GM10248 (cell line): ENCODE measurements at places on chromosomes 5 and 9.

DNA sequence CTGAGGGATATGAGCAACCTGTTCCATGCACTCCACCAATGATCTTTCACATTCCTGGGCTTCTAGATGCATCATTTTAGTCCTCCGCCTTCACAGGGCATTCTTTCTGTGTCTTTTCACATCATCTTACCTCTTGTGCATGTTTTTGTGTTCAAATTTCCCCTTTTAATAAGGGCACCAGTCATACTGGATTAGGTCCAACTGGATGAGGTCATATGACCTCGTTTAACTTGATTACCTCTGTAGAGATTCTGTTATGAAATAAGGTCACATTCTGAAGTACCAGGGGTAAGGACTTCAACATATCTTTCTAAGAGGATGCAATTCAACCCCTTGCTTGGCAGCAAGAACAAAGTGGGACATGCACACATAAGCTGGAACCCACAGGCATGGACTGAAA lies 335.3 kb upstream of the TLE4 start:
- no peak for DNase-seq

DNA sequence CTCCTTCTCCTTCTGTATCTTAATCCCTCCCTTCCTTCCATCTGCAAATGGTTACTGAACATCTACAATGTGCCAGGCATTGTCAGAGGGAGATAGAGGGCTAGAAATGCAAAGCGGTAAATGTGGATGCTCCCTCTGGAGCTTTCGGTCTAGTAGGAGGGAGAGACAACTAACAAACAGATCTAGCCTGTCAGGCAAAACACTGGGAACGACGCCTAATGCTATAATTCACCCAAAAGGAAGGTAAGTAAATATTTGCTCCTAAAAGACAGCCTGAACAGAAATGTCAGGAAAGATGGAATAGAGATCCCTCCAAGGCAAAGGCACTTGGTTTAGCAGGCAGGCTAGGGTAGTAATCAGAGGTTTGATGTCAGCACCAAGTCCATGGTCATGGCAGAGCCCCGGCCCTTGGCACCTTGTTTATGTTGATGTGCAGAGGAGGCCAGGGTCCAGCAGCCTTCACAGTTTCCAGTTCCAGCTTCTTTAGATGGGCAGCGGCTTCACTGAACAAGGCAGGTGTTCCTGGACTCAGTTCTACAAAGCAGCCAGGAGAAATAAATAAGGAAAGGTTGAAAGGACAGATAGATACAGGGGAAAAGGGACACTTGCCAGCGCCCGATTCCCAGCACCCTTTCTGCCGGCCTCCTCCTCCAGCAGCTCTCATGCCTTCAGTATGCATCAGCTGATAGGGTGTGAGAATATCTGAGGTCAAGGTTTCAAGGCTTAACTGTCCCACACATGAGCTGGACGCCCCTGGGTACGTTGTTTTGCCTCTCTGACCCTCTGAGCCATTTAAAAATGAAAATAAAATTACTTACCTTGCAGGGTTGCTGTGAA lies 46.5 kb upstream of the FRRS1L start:
- no peak for DNase-seq

- DNase-seq: no peak
Observed at GRCh38 chr9:133735415-133735775, 2.8 kb downstream of the SARDH start.

DNA sequence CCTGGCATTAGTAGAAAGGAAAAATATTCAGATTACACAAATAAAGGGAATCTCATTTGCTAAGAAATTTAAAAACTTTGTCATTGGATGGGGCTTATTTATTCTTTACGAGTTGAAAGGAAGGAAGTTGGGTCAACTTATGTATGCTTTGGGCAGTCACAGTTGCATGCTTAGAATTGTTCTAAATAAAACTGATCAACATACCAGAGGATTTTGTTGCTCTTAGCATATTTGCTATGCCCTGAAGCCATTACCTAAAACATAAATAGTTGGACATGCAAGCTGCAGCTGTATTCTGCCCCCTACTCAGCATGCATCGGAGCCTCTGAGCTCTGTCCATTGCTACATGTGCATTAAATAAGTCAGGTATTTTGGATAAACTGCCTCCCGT lies 172.7 kb upstream of the MEF2C start:
- no peak for DNase-seq

DNA sequence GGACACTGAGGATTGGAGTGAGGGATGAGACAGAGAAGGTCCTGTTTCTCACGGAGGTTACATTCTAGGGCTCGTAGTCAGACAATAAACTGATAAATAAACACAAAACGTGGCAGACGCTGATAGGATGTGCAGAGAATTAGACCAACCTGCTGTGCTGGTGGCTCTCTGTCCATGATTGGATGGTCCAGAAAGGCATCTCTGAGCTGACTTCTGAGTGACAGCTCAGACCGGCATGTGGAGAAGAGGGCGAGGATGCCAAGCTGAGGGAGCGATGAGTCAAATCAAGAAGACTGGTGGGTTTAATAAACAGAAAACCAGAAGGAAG lies 132.3 kb upstream of the TAF11L2 start:
- no peak for DNase-seq

DNA sequence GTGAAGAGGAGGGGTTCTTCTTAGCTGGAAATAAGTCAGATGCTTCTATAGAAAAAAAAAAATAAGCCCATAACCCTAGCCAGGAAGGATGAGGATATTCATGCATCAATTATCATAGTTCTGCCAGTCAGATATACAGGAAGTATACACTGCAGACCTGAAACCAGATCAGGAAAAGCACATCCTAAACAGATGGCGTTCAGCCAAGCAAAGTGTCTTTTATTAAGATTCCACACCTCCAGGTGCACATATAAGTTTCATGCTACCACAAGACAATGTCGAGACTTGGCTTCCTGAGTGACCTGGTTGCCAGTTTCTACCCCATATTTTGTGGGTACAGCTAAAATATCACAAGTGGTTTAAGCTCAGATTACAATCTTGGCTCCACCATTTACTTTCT lies 108.3 kb downstream of the CETN3 start:
- DNase-seq: no peak

GRCh38 chr5:57592236-57592635 lies 109.6 kb upstream of the ACTBL2 start:
- no peak for DNase-seq

DNA sequence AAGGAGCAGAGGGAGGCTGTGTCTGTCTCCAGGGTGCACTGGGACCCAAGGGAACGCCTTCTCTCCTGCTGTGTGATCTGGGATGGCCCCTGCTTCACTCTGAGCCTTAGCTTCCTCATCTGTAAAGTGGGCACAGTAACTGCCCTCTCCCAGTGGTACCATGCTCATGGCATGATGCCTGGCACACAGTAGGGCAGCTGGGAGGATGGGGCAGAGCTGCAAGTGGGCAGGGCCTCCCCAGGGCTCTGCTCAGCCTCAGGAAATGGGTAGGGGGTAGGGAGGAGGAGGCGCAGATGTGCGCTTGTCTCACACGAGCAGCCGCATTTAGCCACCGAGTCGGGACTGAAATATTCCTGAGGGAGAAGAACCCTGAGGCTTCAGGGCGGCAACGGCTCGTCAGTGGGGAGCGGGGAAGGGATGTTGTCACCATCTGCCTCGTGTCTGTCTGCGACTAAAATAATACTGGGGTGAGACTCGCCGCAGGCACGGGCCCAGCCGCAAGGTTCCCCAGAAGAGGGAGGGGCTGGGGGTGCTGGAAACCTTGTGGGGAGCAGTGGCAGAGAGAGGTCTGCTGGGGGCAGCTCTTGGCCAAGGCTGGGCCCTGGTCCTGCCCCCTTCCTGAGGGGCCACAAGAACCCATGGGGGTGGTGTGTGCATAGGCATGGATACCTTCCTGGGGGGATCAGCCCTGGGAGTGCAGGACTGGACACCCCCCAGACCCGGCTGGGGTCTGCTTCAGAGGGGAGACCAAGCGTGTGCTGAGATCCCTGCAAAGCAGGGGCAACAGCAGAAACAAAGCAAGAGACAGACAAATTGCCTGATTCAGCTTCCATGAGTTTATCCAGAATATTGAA lies 55.2 kb upstream of the PSD2 start:
- DNase-seq: peak; percentile 60

DNA sequence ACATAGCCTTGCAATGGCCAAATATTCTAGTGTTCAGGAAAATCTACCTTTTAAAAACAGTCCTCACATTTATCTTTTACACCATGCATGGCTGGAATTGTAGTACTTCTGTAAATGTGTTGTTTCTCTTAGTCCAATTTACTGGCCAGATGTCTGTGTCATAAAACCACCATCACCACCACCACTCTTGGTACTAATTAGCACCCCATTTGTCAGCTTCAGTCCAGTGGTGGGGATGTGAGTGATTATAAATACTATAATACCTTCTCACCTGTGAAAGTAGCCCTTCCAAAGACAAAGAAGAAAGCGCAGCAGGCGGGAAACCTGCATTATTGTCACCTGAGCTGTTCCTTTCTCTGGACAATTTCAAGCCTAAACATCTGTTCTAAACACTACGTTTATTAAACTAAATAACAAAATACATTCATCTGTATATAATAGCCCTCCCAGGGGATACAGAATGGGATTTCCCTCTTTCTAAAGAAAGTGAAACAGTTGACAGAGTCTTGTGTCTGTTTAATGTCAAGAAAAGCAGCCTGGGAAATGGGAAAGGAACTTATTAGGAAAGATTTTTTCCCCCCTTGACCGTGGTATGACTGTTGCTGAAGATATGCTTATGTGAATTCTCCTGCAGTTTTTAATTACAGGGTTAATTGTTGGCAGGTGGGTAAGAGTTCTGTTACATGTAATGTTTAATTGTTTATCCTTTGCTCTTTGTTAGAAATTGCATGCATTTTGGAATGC lies 144.5 kb upstream of the NUDT12 start:
- no peak for DNase-seq

DNA sequence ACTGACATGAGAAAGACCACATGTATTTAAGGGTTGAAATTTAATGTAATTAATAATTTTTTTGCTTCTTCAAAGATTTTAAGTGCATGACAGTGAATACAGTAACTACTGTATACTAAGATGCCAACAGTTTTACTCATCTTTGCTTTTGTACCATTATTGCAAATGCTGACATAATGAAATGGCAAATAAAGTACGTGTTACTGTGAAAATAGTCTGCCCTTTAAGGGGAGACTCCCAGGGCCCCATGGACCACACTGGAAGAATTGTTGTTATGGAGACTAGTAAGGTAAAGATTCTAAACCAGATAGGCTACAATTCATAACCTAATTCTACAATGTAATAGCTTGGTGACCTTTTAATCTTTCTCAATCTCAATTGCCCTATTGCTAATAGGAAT lies 84.7 kb downstream of the NR3C1 start:
- no peak for DNase-seq

DNA sequence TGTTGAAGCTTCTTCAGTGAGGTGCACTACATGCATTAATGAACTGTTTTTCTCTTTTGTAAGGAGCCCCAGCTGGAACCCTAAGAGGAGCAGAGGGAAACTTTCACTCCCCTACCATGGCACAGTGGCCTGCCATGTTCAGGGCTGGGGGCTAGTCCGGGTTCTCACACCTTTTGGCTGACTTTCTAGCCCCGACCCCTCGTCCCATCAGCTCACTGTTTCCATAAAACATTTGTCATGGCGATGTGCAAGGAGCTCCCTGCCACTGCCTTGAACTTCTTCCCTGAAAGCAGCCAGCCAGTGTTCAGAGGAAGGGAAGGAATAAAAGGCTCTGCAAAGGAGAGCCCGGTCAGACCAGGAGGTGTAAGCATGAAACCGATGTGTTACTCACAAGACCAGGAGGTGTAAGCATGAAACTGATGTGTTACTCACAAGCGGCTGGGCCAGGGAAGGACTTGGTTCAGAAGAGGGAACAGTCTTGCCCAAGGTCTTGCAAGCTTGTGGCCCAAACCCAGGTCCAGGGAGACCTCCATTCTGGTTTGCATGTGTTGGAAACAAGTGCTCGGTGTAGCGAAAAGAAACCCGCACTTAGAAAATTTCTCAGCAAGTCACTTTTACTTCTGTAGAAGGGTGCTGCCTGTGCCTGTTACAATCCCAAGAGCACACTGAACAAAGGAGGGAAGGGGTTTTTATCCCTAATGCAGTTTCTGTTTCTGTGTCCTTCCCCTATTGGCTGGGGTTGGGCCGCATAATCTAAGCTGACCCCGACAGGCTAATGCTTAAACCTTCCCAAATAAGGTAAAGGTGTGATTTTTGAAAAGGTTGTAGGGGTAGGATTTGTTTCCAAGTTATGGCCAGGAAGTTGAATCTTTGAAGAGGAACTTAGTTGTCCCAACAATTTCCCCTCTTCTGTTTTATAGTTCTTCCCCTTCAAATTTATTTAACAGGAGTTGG lies 3.4 kb upstream of the ABO start:
- DNase-seq: no peak

GRCh38 chr5:57219386-57219785 lies 45.5 kb downstream of the GPBP1 start:
- DNase-seq: peak; percentile 19
